ENCODE measurements at places on chromosomes 1 and 21. TPM values are rescaled to one million over a fixed set of nuclear protein-coding genes. Genes with fewer than 3 reads are reported as not detected.

The GPATCH4 gene
- polyA plus RNA-seq: 48.4 TPM

The TPTE gene
- not detected for polyA plus RNA-seq

The FAM177B gene
- polyA plus RNA-seq: not detected

The TNFRSF9 gene
- polyA plus RNA-seq: 0.52 TPM

The E2F2 gene
- polyA plus RNA-seq: 2.2 TPM

The NUP210L gene
- polyA plus RNA-seq: not detected

The ANKRD45 gene
- 2.3 TPM for polyA plus RNA-seq

The SPRR2D gene
- polyA plus RNA-seq: not detected

The C1orf116 gene
- 0.29 TPM for polyA plus RNA-seq

The MATN1 gene
- 1.4 TPM for polyA plus RNA-seq

The SH2D5 gene
- polyA plus RNA-seq: 1.4 TPM

The PIAS3 gene
- 40.5 TPM for polyA plus RNA-seq

Data from cardiac muscle cell (in vitro differentiated cells and primary cell).